ENCODE measurements at places on chromosomes 5 and 9.

DNA sequence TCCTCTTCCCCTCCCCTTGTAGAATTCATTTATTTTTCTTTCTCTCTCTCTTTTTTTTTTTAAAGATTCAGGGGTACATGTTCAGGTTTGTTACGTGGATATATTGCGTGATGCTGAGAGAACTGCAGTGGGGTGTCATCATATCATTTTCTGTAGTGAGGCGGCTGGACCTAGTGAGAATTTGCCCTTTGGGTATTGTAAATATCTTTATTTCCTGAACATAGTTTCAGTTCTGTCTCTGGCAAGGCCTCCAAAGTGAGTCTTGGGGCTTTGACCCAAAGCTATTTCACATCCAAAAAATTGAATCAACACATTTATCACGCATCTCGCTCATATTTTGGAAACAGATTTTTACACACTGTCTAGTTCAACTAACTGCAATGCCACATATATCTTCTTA lies 25.4 kb upstream of the MYOT start:
- no peak for DNase-seq

DNA sequence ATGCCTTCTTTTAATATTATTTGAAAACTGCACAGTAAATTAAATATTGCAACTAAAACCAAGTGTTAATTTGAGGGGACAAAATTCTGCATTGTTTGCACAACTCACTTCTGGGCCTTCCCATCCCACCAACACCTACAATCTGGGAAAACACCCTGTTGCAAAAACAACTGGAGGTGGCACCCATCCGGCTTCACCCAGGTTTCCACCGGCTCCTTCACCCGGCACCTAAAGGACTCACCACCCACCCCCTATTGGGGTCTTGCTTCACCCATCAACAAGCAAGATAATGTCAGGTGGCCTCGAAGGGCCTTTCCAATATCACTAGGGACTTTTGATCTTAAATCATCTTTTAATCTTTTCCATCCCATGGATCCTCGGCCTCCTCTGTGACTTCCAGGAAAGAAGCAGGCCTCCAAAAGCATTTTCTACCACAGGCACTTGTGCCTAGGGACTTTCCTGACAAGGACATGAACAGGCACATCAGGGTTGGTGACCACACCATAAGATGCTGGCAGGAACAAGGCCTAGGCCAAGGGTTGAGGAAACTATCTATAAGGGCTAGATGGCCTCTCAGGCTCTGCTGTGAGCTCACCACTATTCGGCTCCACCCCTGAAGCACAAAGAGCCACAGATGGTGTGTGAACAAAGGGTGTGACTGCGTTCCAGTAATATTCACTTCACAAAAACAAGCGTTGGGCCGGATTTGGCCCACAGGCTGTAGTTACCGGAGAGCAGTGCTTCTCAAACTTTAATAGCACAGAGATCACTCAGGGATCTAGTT lies 205.1 kb downstream of the AUH start:
- DNase-seq, result no peak

- DNase-seq, result no peak
Measured at GRCh38 chr9:127079446-127080140, 42.8 kb downstream of the ANGPTL2 start.

DNA sequence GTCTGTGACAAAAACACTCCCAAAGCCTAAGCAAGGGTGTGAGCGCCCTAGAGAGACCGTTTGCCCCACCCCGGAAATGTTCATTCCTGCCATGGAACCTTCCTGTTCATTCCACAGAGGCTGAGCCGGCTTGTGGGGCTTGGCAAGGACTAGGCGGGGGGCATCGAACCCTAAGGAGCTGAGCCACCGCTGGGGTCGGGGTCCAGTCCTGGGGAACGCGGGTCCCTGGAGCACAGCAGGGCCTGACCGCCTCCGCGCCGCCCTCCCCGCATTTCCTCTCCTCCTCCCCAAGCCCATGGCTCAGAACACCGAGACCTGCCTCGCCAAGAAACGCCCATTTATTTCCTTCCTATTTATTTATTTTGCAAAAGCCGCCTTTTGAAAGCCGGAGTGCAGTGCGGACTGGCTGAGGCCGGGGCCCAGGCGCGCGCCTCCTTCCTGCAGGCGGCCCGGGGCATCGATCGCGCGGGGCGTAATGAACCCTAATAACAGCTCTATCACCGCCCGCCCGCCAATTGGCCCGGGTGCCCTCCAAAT lies 228.9 kb upstream of the IRX4 start:
- no peak for DNase-seq

DNA sequence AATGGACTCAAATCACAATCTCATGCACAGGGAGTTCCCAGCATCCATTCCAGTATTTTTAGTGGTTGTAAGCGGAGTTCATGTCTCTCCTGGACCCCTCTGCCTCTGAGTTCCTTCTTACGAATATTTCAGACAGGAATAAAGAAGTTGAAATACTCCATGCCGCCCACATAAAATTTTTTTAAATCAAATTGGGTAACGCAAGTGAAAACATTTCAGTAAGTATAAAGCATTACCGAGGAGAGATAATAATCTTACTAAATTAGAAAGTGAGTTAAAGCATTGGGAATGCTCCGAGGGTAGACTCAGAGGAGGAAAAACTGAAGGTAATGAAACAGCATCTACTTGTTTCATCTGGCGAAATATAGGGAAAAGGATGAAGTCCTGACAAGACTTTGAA lies 317.6 kb downstream of the ARRDC3 start:
- DNase-seq, result no peak

DNA sequence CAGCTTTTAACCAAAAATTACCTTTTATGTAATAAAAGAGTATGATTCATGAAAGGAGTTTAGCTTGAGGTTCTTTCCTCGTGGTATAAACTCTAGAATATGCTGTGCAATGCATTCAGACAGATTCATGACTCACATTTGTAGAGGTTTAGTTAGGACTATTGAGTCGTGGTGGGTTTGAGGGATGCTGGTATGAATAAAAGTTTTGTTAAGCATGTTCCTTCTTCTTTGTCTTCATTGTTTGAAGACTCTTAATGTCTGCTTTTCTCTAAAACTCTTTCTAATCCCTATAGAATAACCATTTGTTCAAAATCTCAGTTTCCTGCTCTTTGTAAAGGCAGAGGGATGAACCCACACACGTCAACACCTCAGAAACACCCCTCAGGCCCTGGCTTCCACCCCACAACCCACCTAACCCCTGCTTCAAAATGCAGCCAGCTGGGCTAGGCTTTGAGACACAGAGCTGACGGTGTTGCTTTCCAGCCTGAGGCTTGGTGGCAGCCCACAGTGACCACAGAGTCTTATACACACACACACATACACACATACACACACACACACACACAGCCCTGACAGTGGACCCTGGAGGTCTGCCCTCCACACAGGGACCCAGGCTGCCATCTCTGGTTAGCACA lies 69.0 kb upstream of the IRX1 start:
- DNase-seq, result no peak

GRCh38 chr9:4114569-4115505 lies 185.0 kb downstream of the GLIS3 start:
- no peak for DNase-seq

- no peak for DNase-seq
Measured at GRCh38 chr5:9815051-9815450, 184.9 kb upstream of the TAS2R1 start.

- no peak for DNase-seq
Measured at GRCh38 chr9:16572005-16572734, 298.3 kb downstream of the BNC2 start.
